Foreskin keratinocyte (primary cell): ENCODE measurements at places on chromosomes 1 and 21. TPM values are rescaled to one million over a fixed set of nuclear protein-coding genes. Genes with fewer than 3 reads are reported as not detected.

- DNase-seq, result no peak
Observed at GRCh38 chr1:42753070-42753469, 13.0 kb upstream of the CLDN19 start.

Gene RHD
- not detected in 2 replicates for polyA plus RNA-seq

Gene CYP4X1
- 0.06 and 0.14 TPM in 2 replicates for polyA plus RNA-seq

DNA sequence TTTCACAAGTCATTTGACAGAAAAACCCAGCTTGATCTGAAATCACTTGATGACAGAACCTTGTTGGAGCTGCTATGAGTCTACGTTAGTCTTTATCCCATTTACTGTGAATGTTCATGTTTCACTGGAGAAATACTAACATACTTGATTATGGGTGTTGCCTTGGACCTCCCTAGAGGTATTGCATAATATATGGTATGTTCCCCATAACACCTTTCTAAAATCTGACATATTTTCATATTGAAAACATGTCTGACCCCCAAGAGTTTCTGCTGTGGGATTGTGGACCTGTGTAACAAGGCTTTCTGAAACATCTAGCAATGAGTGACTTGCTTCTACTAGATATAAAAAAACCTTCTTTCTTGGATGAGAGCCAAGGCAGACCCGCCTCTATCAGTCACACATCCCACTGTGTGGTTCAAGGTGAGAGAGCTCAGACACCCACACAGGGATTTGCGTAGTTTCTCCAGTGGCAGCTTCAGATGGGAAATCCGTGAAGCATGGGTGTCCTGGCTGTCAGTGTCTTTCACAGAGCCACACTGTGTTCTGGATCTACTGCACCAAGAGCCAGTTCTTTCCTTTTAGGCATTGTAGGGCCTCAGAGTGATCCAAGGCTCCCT lies 4.6 kb downstream of the NENF start:
- DNase-seq, result no peak

Gene LAMC2
- 1,652 and 2,714 TPM in 2 replicates for polyA plus RNA-seq

Gene LDLRAP1
- 18.7 and 18.8 TPM in 2 replicates for polyA plus RNA-seq

GRCh38 chr1:19557609-19558051 lies 72.3 kb upstream of the CAPZB start:
- no peak for DNase-seq

Gene C1orf50
- polyA plus RNA-seq, result 7.8 and 8.5 TPM in 2 replicates
